ENCODE measurements at places on chromosomes 4 and X.
A peak's percentile ranks its signal among the peaks of the same experiment; 100 is the strongest.

- no peak overlapping the region for H3K4me3 ChIP-seq
- no peak overlapping the region for H3K27ac ChIP-seq
- no peak for DNase-seq
- no peaks in the 10 kb centered on the region for H3K27me3 ChIP-seq
- no peaks in the 10 kb centered on the region for H3K4me1 ChIP-seq
- H3K36me3 ChIP-seq, result no peaks in the 10 kb centered on the region
Measured at GRCh38 chr4:181701214-181701613, 542.0 kb upstream of the TENM3 start.

DNA sequence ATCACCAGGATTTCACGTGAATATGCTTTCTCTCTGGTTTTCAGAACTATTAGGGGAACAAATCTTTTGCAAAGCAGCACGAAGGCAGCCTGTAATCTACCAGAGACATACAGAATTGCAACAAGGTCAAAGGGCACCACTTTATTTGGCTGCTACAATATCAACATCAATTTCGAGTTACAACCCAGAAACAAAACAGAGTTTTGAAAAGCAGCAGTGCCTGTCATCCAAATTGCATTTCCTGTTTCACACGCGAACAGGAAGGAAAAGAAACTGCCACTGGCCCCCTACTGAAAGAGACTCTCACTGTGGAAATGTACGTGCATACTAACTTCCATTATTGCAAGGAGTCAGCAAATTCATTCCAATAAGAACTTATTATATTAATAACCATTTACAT is 17.1 kb upstream of the C1QTNF7 start:
- DNase-seq, result no peak
- no peak overlapping the region for H3K4me3 ChIP-seq
- peaks cover 4% of the 10 kb centered on the region for H3K4me1 ChIP-seq
- no peaks in the 10 kb centered on the region for H3K36me3 ChIP-seq

DNA sequence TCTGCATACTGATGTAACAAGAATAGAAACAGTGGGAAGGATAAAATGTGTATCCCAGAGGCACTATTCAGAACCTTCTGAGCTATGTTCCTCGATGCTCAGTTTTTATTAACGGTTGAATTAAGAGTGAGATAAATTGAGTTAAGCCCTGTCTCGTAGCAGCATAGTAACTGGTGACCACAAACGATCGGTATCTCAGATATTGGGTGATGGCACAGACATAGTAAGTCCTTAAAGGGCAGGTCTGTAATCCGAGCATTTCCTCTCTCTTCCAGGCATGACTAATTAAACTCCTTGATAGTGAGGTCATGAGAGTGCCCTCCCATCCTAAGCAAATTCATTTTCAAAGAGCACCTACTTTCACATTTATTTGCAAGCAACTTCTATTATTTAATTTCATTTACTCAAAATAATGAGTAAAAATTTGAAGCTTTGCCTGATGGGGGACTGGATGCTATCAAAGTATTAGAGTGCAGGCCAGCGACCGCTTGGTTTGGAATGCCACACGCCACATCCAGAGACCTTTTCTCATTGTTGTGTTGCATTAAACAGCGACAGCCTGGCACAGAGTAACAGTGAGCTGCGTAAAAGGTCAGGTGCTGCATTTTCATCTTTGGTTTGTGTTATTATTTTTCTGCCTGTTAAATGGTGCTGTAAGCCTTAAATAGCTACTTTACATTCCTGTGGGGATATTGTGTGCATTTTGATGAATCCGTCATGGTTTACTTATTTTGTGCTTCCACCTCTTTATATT is 101.9 kb downstream of the PCDH7 start:
- H3K4me3 ChIP-seq, result no peak overlapping the region
- DNase-seq, result no peak
- no peaks in the 10 kb centered on the region for H3K36me3 ChIP-seq
- H3K27me3 ChIP-seq, result no peaks in the 10 kb centered on the region
- H3K4me1 ChIP-seq, result peaks cover 41% of the 10 kb centered on the region

- no peak for DNase-seq
- no peaks in the 10 kb centered on the region for H3K36me3 ChIP-seq
- H3K27ac ChIP-seq, result no peak overlapping the region
- no peaks in the 10 kb centered on the region for H3K27me3 ChIP-seq
- no peaks in the 10 kb centered on the region for H3K4me1 ChIP-seq
Measured at GRCh38 chr4:70533211-70533610, 14.8 kb downstream of the AMTN start.

DNA sequence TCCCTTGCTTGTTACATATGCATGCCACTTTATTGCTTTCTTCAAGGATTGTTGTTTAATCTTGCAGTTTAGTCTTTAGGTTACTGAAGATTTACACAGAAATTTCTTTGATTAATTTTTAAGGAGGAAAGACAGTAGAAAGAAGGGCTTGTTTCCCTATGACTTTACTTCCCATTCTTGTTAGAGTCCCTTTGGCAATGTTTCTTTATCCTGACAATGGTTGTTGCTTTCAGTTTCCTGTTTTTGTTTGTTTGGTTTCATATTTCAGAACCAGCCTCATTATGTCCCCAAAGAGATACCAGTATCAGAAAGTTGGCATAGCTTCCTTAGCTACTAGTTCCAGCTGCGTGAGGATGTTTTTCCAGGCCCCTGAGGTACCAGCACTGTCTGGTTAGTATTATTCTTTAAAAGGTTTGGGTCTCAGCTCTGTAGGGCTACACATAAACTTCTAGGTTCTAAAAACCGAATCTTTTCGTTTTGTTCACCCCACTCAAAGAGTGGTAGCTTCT is 61.3 kb upstream of the UNC5C start:
- H3K4me3 ChIP-seq, result no peak overlapping the region
- peaks cover 10% of the 10 kb centered on the region for H3K4me1 ChIP-seq
- no peaks in the 10 kb centered on the region for H3K27me3 ChIP-seq
- H3K27ac ChIP-seq, result no peak overlapping the region

- no peak overlapping the region for H3K4me3 ChIP-seq
- H3K36me3 ChIP-seq, result no peaks in the 10 kb centered on the region
- DNase-seq, result no peak
- H3K27me3 ChIP-seq, result no peaks in the 10 kb centered on the region
Measured at GRCh38 chrX:25534091-25534490, 518.3 kb upstream of the ARX start.

DNA sequence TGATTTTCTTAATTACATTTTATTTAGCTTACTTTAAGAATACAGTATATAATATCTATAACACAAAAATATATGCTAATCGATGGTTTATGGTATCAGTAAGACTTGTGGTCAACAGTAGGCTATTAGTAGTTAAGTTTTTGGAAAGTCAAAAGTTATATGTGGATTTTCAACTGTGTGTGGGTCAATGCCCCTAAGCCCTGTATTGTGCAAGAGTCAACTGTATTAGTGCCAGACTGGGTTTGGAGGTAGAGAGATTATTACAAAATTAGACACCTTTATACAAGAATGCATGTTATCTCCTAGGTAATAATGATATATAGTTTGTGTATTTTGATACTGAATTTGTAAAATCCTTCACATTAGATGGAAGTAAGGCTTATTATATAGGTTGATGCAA is 100.3 kb upstream of the PRR32 start:
- peaks cover 6% of the 10 kb centered on the region for H3K4me1 ChIP-seq
- H3K36me3 ChIP-seq, result no peaks in the 10 kb centered on the region
- H3K4me3 ChIP-seq, result no peak overlapping the region
- no peak for DNase-seq

DNA sequence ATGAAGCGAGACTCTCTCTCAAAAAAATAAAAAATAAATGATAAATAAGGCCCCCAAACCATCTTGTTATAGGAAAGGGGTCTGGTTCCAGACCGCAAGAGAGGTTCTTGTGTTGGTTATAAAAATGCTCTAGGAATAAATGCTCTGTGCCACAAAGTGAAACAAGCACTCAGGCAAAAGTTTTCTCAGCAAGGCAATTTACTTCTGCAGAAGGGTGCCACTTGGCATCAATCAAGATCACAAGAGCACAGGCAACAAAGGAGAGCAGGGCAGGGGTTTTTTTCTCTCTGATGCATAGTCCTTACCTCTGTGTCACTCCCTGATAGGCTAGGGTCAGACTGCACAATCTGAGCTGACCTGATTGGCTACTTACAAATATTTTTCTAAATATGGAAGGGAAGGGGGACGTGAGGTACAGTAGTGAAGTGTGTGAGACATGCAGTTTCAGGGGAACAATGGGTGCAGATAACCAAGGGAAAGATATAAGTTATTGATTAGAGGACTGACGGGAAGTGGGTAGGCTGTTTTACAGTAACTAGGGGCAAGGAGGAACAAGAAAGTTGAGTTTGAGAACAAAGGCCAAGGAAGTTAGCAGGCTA is 29.8 kb upstream of the FUNDC1 start:
- peaks cover 11% of the 10 kb centered on the region for H3K36me3 ChIP-seq
- DNase-seq, result no peak
- H3K4me3 ChIP-seq, result no peak overlapping the region

GRCh38 chr4:125459531-125459930 is 144.8 kb downstream of the FAT4 start:
- peak overlapping the region; percentile 58 for H3K27ac ChIP-seq
- H3K27me3 ChIP-seq, result no peaks in the 10 kb centered on the region
- no peak for DNase-seq
- H3K4me1 ChIP-seq, result peaks cover 22% of the 10 kb centered on the region
- H3K4me3 ChIP-seq, result no peak overlapping the region
- H3K36me3 ChIP-seq, result peaks cover 4% of the 10 kb centered on the region

- DNase-seq, result no peak
- no peaks in the 10 kb centered on the region for H3K4me1 ChIP-seq
- H3K27ac ChIP-seq, result no peak overlapping the region
Measured at GRCh38 chr4:137994853-137995252, 247.3 kb downstream of the SLC7A11 start.

GRCh38 chr4:23368081-23368697 is 521.7 kb downstream of the PPARGC1A start:
- peaks cover 23% of the 10 kb centered on the region for H3K27me3 ChIP-seq
- H3K27ac ChIP-seq, result no peak overlapping the region
- no peaks in the 10 kb centered on the region for H3K36me3 ChIP-seq
- peak; percentile 72 for DNase-seq

DNA sequence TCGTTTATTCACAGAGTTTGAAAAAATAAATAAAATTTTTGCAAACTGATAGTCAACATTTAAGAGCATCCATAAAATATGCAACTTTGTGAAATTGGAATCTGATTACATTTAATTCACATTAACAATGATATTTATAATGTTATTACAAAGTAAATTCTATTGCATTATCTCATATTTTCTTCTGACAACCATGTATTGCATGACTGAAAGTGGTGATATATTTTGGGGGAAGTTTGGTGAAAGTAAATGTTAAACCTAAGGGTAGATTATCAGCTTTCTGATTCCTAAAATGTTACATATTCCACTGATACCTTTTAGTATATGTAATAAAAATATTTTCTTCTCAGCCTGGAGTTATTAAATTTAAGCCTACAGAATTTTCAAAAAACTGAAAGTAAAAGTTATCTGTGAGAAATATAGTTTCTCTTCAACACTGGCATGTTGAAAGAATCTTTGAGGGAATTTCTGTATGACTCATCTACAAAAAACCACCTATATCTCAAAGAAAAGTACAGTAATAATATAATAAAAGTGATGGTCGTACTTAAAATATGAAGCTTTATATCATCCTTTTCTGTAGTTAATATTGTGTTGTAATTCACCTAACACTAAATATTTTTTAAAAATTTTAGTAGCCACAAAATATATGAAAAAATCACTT is 1179.6 kb upstream of the PCDH7 start:
- H3K4me1 ChIP-seq, result no peaks in the 10 kb centered on the region
- no peak for DNase-seq
- no peaks in the 10 kb centered on the region for H3K27me3 ChIP-seq
- no peak overlapping the region for H3K27ac ChIP-seq
- peaks cover 3% of the 10 kb centered on the region for H3K36me3 ChIP-seq

DNA sequence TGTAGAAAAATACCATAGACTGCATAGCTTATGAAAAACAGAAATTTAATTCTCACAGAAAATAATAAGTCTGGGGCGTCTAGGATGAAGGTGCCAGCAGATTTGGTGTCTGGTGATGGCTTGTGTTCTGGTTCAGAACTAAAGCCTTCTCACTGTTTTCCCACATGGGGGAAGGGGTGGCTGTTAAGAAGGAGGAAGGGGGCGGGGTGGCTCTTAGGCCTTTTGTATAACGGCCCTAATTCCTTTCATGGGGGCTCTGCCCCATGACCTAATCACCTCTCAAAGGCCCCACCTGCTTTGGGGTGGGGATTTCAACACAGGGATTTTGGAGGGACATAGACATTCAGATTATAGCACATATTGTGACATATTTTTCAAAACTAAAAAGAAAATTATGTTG is 173.2 kb upstream of the TECRL start:
- no peak overlapping the region for H3K27ac ChIP-seq
- H3K4me3 ChIP-seq, result no peak overlapping the region
- peaks cover 15% of the 10 kb centered on the region for H3K36me3 ChIP-seq

- H3K27ac ChIP-seq, result no peak overlapping the region
- H3K4me1 ChIP-seq, result peaks cover 10% of the 10 kb centered on the region
- no peak overlapping the region for H3K4me3 ChIP-seq
- no peaks in the 10 kb centered on the region for H3K27me3 ChIP-seq
- H3K36me3 ChIP-seq, result no peaks in the 10 kb centered on the region
Measured at GRCh38 chrX:118215346-118215745, 98.7 kb upstream of the KLHL13 start.

DNA sequence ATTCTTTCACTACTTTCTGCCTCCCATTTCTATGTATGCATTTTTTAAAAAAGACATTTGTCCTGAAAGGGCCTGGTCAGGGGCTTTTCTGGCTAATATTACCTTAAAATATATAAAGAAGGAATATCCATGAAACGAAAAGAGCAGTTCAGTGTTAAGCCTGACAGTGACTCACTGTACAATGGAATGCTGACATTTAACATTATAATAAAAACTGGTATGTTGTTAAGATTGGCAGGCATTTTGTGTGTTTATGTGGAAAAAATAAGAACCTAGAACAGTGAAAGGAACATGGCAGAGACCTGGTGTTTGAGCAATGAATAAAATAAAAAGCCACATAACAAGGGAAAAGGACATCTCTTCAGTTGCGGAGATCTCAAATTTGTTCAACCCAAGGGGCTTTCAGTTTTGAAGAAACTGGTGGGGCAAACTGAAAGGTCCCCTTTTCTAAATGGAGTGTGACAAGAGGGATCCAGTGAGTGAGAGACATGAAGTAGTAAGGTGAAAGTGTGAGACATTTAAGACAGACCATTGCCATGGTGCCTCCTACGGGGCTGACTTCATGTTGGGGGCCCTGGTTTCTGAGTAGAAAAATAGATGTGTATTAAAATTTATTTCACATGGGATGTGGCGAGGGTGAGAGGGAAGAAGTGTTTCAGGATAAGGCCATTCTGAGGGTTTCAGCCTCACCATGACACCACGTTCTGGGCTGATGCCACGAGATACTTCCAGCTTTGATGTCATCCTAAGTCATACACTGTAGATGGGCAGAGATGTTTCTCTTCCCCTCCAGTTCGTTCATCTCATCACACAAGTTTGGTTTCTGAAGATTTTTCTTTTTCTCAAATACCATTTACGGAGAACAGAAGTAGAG is 324.9 kb downstream of the PPP3CA start:
- no peak overlapping the region for H3K4me3 ChIP-seq
- peaks cover 43% of the 10 kb centered on the region for H3K4me1 ChIP-seq
- no peak for DNase-seq

All from WTC11 (cell line).